Vagina (tissue), 2 donors: ENCODE measurements at places on chromosomes 2 and 18. TPM values are rescaled to one million over a fixed set of nuclear protein-coding genes. Genes with fewer than 3 reads are reported as not detected.

DNA sequence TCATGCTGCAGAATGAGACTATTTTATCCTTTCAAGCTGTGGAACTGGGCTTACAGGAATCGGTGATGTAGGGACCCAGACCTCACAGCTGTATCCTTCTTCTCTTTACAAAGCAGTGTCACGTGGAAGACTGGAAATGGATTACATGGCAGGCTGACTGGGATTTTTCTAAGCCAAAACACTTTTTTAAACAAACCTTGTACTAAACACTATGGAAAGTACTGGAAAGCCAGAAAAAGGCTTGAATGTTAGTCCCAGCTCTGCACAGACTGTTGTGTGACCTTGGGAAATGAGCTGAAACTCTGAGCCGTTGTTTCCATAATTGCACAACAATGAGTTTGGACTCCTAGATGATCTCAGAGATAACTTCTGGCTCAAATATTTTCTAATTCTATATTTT is 7.6 kb upstream of the ADAM23 start:
- H3K27me3 ChIP-seq, result no peaks in the 10 kb centered on the region
- no peaks in the 10 kb centered on the region for H3K36me3 ChIP-seq
- H3K4me3 ChIP-seq, result no peak overlapping the region
- no peak overlapping the region for H3K27ac ChIP-seq
- H3K4me1 ChIP-seq, result no peaks in the 10 kb centered on the region
- DNase-seq, result no peak

The MREG gene
- total RNA-seq, result 11.8 TPM

DNA sequence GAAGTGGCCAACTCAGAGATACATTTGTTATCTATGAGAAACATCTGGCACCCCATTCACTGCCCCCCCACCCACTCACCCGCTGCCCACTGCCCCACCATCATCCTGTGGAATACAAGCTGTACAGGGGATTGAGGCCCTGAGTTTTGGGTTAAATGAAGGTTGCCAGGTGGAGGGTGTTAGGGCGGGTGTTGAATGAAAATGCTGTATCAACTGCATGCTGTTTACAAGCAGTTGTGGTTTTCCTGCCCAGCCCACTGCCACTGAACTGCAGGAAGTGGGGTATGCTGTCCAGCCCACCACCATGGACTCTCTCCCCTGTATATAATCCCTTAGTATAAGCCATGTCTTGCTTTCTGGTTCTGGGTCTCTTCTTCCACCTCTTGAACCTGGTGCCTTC is 481.9 kb downstream of the METTL4 start:
- H3K36me3 ChIP-seq, result no peaks in the 10 kb centered on the region
- no peak overlapping the region for H3K4me3 ChIP-seq
- DNase-seq, result no peak
- no peaks in the 10 kb centered on the region for H3K27me3 ChIP-seq

DNA sequence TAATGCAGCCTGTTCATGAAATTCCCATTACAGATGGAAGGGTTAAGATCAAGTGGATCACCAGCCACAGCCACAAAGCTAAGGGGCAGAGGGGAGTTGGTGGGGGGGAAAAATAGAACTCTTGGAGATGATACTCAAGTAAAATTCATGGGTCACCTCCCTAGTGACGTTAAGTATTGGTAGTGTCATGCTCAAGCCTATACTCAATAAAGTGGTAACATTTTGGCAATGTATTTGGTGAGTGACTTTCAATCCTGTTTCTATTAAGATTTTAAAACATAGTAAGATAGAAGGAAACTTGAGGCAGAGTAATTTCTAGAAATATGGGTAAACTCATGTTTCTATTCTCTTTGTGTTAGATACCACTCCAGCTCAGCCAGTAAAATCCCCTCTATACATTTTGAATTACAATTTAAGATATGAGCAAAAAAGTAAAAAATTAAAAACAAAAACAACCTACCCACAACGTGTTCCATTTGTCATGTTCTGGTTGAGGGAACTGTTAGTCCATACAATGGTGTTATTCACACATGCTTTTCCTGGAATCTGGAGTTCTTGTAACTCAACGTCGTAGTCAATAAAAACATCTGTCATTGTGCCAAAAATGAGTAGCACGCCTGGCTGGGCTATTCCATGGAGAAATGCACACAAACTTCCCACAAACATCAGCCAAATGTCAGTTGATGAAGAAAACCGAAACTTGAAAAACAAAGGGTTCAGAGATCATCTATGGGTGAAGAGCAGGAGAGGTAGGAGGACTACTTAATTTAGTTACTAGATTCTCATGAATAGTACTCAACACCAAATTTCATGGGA is 18.1 kb downstream of the ABCB11 start:
- no peak for DNase-seq
- H3K27me3 ChIP-seq, result no peaks in the 10 kb centered on the region
- no peak overlapping the region for H3K27ac ChIP-seq
- H3K4me1 ChIP-seq, result no peaks in the 10 kb centered on the region

- H3K27me3 ChIP-seq, result no peaks in the 10 kb centered on the region
- H3K36me3 ChIP-seq, result no peaks in the 10 kb centered on the region
- no peak overlapping the region for H3K27ac ChIP-seq
- no peaks in the 10 kb centered on the region for H3K4me1 ChIP-seq
These were observed 372.4 kb upstream of the SLC8A1 start for GRCh38 chr2:40824278-40824677.

DNA sequence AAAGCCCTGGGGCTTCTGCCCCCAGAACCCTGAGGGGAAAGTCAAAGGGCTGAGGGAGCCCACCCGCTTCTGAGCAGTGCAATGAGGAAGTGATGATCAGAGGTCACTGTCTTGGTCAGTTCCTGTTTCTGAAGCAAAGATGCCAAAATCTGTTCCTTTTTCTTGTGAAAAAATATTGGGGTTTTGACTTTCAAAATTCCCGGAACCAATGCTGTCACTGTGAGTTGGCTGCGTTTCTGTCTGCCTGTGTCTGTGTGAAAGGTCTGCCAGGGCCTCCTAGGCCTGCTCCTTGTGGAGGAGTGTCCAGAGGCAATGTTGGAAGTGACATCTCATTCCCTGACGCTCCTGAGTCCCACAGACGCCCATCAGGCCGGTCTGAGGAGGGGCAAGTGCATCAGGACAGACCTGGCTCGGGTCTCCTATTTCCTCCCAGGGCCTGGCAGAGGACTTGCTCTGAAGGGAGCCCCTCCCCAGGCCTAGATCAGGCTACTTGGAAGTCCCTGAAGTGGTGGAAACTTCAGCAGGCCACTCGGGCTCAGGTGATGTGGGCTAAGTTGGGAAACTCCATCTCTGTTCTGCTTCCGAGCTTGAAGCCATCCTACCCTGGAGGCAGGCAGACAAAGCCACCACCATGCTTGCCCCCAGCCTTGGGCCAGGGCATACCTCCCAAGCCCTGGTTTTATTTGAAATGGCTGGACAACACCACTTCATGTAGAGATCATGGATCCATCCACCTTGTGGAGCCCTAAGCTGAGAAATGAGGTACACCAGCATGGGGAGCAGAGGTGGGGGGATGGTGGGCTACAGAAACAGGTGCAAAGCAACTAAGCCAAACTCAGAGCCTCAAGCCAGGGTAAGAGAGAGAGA is 51.0 kb downstream of the PKDCC start:
- no peaks in the 10 kb centered on the region for H3K36me3 ChIP-seq
- no peak for DNase-seq
- H3K4me3 ChIP-seq, result no peak overlapping the region

The SRD5A2 gene
- total RNA-seq, result 2.9 TPM
